Natural killer cell (primary cell): ENCODE measurements at places on chromosomes 5 and 9. TPM values are rescaled to one million over a fixed set of nuclear protein-coding genes. Genes with fewer than 3 reads are reported as not detected.

DNA sequence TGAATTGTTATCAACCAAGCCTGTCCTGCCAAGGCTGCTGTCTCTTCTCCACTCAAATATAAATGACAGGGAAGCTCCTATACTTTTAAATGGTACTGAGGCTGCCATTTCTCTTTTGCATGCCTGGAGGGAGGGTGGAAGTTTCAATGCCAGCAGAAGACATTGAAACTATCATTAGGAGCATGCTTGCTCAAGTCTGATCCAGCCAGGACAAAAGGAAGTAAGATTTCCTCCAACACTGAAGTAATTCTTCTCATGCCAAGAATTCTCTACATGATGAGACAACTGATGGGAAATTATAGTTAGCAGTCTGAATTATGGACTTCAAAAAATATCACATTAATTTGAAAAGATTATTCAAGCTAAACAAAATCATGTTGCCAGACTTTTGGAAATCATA lies 5.4 kb downstream of the SPINK6 start:
- no peak overlapping the region for H3K27ac ChIP-seq
- H3K4me3 ChIP-seq = no peak overlapping the region

The INSL4 gene
- not detected for total RNA-seq

GRCh38 chr9:89160806-89161205 lies 17.8 kb downstream of the SHC3 start:
- no peak for DNase-seq
- H3K27ac ChIP-seq = no peak overlapping the region
- H3K4me1 ChIP-seq = no peaks in the 10 kb centered on the region
- no peak overlapping the region for H3K4me3 ChIP-seq
- peaks cover 2% of the 10 kb centered on the region for H3K27me3 ChIP-seq

GRCh38 chr5:24749701-24750100 lies 104.9 kb upstream of the CDH10 start:
- H3K4me3 ChIP-seq = no peak overlapping the region
- H3K36me3 ChIP-seq = no peaks in the 10 kb centered on the region
- no peak overlapping the region for H3K27ac ChIP-seq

- H3K4me3 ChIP-seq = no peak overlapping the region
- H3K27me3 ChIP-seq = no peaks in the 10 kb centered on the region
- H3K36me3 ChIP-seq = no peaks in the 10 kb centered on the region
- H3K27ac ChIP-seq = no peak overlapping the region
- DNase-seq = no peak
These were observed 48.8 kb upstream of the JAK2 start for GRCh38 chr9:4936277-4936676.

- no peaks in the 10 kb centered on the region for H3K36me3 ChIP-seq
- no peak overlapping the region for H3K4me3 ChIP-seq
- no peaks in the 10 kb centered on the region for H3K27me3 ChIP-seq
- no peak overlapping the region for H3K27ac ChIP-seq
- no peak for DNase-seq
- no peaks in the 10 kb centered on the region for H3K4me1 ChIP-seq
These were observed 479.4 kb downstream of the RASEF start for GRCh38 chr9:82583524-82583923.

DNA sequence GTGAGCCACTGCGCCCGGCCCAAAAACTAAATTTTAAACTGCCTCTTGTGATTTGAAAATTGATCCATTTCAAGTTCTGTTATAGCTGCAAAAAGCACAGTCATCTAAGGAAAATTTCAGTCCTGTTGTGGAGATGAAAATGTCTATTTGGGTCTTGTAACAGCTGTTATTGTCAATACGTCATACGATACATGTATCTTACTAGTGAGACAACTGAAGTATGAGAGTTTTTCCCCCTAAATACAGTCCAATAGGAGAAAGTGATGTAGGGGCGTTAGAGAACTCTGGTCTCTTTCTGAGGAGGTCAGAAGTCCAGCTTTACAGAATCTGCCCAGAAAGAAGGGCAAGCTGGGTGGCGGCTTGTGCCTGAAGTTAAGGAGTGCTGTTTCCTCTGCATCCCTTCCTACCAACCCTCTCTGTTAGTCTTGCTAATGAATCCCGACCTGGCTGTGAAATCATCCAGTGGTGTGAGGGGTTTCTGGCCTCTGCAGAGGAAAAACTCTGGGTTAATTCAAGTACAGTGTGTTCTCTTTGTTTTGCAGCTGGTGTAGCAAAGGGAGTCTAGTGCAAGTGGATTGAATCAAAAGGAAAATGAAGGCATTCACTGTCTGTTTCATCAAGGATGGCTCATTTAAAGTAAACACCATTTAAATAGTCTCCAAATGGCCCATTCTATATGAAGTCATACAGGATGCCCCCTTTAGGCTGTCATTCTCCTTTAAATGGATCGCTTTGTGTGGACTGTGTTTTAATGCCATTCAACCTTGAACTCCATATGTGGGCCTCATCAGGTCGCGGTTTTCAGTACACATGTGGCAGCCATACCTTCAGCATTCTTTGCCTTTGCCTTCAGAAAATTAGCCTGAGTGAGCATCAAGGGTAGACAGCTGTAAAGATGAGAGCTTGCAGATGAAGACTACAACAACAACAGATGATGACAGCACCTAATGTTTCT lies 59.0 kb downstream of the AOPEP start:
- H3K4me3 ChIP-seq = no peak overlapping the region
- H3K4me1 ChIP-seq = no peaks in the 10 kb centered on the region
- DNase-seq = no peak
- no peaks in the 10 kb centered on the region for H3K36me3 ChIP-seq

The FREM1 gene
- total RNA-seq = not detected

- no peak overlapping the region for H3K4me3 ChIP-seq
- H3K27me3 ChIP-seq = no peaks in the 10 kb centered on the region
- no peaks in the 10 kb centered on the region for H3K36me3 ChIP-seq
These were observed 222.2 kb upstream of the MEF2C start for GRCh38 chr5:89105171-89105695.
